A549 treated with CpdA at 1 μM for 4 hours (cell line): ENCODE measurements at places on chromosomes 16 and 17. TPM values are rescaled to one million over a fixed set of nuclear protein-coding genes. Genes with fewer than 3 reads are reported as not detected.

Gene NPIPA8
- 0.99 to 1.4 TPM (median 1.2 TPM) in 5 replicates for total RNA-seq

Gene MYL11
- 0.17 to 0.64 TPM (median 0.42 TPM) in 3 of 5 replicates, not detected in the others for total RNA-seq

Gene TMC8
- total RNA-seq, result 0.22 to 0.43 TPM (median 0.38 TPM) in 5 replicates

Gene RGS9
- total RNA-seq, result 6.2 to 7.1 TPM (median 6.7 TPM) in 5 replicates

Gene GPRC5C
- total RNA-seq, result 56.4 to 90.7 TPM (median 82.3 TPM) in 5 replicates

Gene TMEM114
- not detected in 5 replicates for total RNA-seq

Gene GAA
- total RNA-seq, result 50.3 to 61.0 TPM (median 52.4 TPM) in 5 replicates

Gene CREBBP
- 17.4 to 20.7 TPM (median 18.4 TPM) in 5 replicates for total RNA-seq

Gene TBC1D3G
- total RNA-seq, result not detected in 5 replicates

Gene GALK1
- 45.6 to 76.1 TPM (median 66.2 TPM) in 5 replicates for total RNA-seq

Gene NTHL1
- total RNA-seq, result 32.1 to 53.3 TPM (median 41.7 TPM) in 5 replicates

Gene HSD11B2
- 1.5 to 1.8 TPM (median 1.6 TPM) in 5 replicates for total RNA-seq

Gene RHBDF1
- 19.8 to 32.1 TPM (median 28.4 TPM) in 5 replicates for total RNA-seq

Gene IRX6
- not detected in 5 replicates for total RNA-seq

Gene KIF19
- total RNA-seq, result 0.01 to 0.05 TPM in 2 of 5 replicates, not detected in the others

Gene CEP112
- 5.6 to 7.7 TPM (median 6.8 TPM) in 5 replicates for total RNA-seq

Gene ABCC12
- total RNA-seq, result 0.05 to 0.09 TPM (median 0.06 TPM) in 4 of 5 replicates, not detected in the other

Gene ADAMTS18
- 0.01 TPM in 1 of 5 replicates, not detected in the others for total RNA-seq

Gene PABPN1L
- total RNA-seq, result not detected in 5 replicates

Gene CES1
- total RNA-seq, result 29.2 to 44.5 TPM (median 35.1 TPM) in 5 replicates

Gene CACNG4
- 8.3 to 12.0 TPM (median 10.1 TPM) in 5 replicates for total RNA-seq

Gene ACD
- 30.0 to 36.4 TPM (median 32.9 TPM) in 5 replicates for total RNA-seq

Gene PRR35
- total RNA-seq, result 0.08 to 0.20 TPM (median 0.09 TPM) in 3 of 5 replicates, not detected in the others

Gene KRT40
- not detected in 5 replicates for total RNA-seq

Gene CCL7
- 0.19 to 0.82 TPM (median 0.61 TPM) in 5 replicates for total RNA-seq

Gene CYGB
- 1.1 to 1.9 TPM (median 1.2 TPM) in 5 replicates for total RNA-seq

Gene COASY
- total RNA-seq, result 104 to 135 TPM (median 124 TPM) in 5 replicates

Gene C16orf92
- total RNA-seq, result not detected in 5 replicates

Gene METTL9
- 92.8 to 101 TPM (median 94.6 TPM) in 5 replicates for total RNA-seq

Gene G6PC1
- total RNA-seq, result not detected in 5 replicates

Gene MED1
- total RNA-seq, result 27.1 to 38.2 TPM (median 33.3 TPM) in 5 replicates

Gene TEKT5
- total RNA-seq, result 0.05 to 0.27 TPM in 2 of 5 replicates, not detected in the others
